Hematopoietic multipotent progenitor cell treated with erythropoietin and hydrocortisone succinate and interleukin-3 and kit ligand, for 8 days (in vitro differentiated cells): ENCODE measurements at places on chromosomes 13 and 19.

DNA sequence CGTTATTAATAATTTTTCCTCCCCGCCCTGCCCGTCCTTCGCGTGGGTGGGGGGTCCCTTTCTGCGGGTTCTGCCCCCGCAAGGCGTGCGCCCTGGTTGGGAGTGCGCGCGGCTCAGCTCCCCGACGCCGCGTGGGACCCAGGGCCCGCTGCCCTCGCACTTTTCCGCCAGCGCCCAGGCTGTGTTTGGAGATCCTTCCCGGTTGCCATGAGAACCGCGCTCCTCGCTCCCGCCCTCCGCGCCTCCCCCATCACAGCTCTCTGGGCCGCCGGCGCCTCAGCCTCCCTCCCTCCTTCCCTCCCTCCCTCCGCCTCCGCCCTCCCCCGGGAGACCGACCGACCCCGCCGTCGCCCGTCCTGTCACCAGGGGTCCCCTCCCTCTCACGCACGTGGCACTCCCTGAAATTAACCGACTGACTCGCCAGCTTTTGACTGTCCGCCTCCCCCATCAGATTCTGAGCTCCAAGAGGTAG lies 2.4 kb upstream of the SSBP4 start:
- peak; percentile 88 for DNase-seq

- DNase-seq = peak; percentile 76
Observed at GRCh38 chr19:8085598-8086408, 33.2 kb downstream of the CCL25 start.

GRCh38 chr19:46745521-46746280 lies at the start of gene FKRP:
Gene FKRP (plus strand): TSS chr19:46746057. CDS start chr19:46755451, 9,394 bp downstream.
- DNase-seq = no peak

DNA sequence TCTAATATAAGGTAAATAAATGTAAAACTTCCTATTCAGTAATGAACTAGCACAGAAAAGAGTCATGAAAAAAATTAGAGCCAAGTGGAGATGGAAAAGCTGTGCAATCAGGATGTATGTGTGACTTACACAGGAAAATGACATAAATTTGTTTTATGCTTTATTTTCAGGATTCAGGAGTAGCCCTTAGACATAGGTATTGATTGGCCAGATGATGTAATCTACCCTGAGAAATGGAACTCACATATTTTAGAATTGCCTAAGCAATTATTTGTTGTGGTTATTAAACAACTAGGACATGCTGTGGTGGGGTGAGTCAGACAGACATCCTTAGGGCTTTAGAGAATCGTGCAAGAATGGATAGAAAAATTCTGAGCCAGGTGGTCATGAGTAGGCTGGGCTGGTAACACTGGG lies 110.6 kb downstream of the PCDH9 start:
- DNase-seq = no peak

GRCh38 chr19:41521931-41522555 lies 53.9 kb upstream of the CEACAM21 start:
- no peak for DNase-seq

DNA sequence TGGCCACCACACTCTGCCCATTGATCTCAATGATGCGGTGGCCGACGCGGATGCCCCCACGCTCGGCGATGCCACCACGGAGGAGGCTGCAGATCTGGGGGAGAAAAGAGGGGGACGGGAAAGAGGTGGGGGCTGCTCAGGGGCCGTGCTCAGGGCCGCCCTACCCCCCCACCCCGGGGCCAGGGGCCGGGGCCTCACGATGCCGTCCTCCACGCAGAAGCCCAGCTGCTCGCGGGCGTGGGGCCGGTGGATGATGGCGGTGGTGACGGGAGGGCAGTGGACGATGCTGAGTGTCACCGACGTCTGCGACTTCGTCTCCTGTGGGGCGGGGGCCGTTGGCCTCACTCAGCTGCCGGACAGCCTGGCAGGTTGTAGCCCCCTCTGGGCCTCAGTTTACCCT lies 10.3 kb downstream of the APBA3 start:
- no peak for DNase-seq

DNA sequence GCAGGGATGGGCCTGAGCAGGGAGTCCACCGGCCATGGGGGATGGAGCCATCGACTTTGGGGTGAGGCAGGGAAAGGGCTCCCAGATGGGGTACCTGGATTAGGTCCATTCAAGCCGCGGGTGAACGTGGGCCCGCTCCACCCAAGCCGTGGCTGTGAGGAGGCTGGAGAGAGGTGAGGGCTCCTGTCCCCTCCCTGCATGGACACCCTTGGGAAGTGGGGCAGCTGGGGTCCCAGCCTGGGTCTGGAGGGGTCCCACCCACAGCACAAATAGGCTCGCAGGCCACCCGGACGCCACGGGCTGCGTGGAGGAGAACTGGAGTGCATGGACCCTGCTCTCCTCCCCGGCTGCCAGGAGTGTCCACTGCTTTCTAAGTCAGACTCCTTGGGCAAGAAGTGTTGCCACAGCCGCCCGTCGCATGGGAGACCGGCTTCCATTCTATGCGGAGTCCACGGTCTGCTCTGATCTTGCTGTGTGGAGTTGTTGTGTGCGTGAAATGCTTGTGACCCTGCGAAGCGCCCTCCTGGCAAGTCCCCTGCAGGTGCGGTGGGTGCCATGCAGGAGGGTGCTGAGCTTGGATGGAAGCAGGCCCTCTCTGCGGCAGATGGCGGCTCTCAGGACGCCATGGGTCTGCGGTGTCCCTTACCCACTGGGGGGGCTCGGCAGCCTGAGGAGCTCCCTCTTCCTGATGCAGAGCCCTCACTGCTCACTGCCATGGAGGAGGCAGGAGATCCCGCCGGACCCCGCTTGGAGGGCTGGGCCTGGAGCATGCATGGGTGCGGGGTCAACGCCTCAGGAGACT lies 2.0 kb downstream of the DAZAP1 start:
- no peak for DNase-seq

DNA sequence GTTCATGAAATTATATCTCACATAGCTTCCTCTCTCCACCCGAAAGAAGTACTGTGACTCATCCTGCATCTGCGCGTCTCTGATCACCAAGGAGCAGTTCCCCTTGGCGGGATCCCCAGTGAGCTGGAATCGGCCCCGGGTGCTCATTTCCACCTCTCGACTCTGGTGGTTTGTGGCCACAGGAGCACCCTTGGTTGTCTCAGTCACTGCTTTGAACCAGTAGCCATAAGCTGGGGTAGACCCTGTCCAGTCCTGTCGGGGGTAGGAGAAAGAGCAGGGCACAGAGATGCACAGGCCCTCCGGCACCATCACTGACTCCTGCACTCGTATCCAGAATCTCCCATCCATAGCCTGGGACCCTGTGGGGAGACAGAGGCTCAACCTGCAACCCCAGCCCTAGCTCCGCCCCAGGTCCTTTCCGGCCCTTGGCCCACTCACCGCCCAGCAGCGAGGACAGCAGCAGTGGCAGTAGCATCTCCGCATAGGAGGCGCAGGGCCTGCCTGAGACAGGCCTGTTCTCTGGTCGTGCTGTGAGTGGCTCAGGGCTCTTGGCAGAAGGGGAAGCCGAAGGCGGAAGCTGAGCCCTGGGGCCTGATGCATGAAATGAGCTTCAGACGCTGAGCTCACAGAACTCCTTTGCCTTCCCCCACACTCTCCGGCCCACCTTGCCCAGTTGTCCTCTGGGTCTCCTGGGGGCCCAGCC lies at the start of gene SIGLEC10:
Gene SIGLEC10, minus strand, starts transcription at position 536 of the 703 bp plus-strand sequence. Its CDS starts 61 bp downstream, at position 475.
- DNase-seq = peak; percentile 38

GRCh38 chr13:66128692-66129269 lies 1101.4 kb downstream of the PCDH9 start:
- no peak for DNase-seq

GRCh38 chr19:1746401-1747284 lies 6.7 kb upstream of the ONECUT3 start:
- DNase-seq = no peak

GRCh38 chr13:46507981-46508380 lies 45.0 kb upstream of the LRCH1 start:
- no peak for DNase-seq

GRCh38 chr13:80339563-80339911 lies 1.4 kb downstream of the SPRY2 start:
- DNase-seq = peak; percentile 16

- no peak for DNase-seq
Observed at GRCh38 chr13:85700906-85701305, 98.3 kb downstream of the SLITRK6 start.

- DNase-seq = no peak
Observed at GRCh38 chr13:31638577-31638976, 100.7 kb upstream of the RXFP2 start.

DNA sequence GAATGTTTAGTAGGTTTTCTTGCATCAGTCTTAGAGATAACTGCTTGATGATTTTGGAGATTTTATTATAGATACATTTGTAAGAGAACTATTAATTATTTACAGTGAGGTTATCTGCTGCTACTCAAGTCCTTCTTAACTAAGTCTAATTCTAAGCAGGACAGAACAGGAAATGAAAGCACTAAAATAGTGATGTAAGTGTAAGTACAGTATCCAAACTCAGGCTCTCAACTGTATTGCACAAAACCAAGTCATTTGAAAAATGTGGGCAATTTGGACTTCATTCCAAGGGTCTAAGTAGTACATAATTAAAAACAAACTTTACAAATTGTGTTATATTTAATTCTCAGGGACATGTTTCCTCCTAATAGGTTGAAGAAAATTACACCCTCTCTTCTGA lies 417.1 kb downstream of the ITGBL1 start:
- DNase-seq = no peak

GRCh38 chr19:48868114-48868886 lies at the start of gene PLEKHA4:
Gene PLEKHA4 (minus strand): TSS chr19:48868617. CDS start chr19:48867620, 997 bp downstream.
- no peak for DNase-seq

DNA sequence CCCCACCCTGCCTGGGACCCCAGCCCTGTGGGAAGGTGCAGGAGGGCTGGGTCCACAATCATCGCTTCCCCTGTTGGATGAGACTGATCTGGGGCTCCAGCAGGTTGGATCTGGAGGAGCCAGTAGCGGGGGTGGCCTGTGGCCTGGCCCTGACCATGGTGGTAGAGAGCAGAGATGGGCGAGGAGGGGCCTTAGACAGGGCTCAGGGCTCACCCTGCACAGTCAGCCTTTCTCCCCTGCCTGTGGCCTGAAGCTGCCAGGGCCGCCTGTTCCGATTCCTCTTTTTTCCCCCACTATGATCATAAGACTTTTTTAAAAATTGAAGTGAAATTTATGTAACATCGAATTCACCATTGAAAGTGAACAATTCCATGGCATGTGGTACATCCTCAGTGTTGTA lies 18.2 kb downstream of the SIN3B start:
- no peak for DNase-seq

GRCh38 chr13:98433654-98434053 lies 143.3 kb downstream of the STK24 start:
- no peak for DNase-seq

GRCh38 chr19:31533114-31533513 lies 183.9 kb upstream of the TSHZ3 start:
- DNase-seq = no peak

- no peak for DNase-seq
Observed at GRCh38 chr19:1980091-1980808, 35.3 kb downstream of the BTBD2 start.

GRCh38 chr13:45875951-45876350 lies 24.4 kb upstream of the SIAH3 start:
- no peak for DNase-seq

DNA sequence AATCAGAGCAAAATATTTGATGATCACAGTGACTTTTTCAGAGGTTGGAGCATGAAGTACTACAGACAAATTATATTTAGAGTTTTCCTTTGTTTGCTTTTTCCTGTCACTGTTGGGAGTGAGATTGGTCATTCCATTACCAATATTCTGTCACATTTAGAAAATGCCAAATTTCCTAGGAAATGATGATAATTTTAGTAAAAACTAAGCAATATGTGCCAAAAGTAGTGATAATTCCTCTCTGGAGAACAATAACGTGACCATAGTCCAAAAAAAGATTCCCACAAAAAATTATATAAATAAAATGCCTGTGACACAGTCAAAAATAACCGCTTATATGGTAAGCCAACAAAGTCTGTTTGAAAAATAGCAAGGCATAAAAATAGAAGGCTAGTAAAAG lies 2719.4 kb downstream of the PCDH9 start:
- DNase-seq = no peak

DNA sequence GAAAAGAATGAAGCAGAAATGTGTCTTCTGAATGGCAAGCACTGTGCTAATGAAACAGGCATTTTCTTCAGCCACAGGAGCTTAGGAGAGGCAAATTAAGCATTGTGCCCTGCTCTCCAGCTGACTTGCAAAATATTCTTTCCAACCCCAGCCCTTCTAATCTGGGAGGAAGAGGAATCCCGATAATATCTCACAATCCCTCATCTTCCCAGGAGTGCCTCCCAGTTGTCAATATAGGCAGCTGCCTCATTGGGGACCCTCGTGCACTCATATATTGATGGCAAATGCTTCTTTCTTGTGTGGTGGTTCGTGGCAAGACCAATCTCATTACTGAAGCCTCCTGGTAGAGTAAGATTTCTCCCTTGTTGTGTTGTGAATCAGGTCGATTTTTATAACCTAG lies 299.0 kb downstream of the COG6 start:
- DNase-seq = no peak

- DNase-seq = no peak
Observed at GRCh38 chr13:37209621-37210580, 104.4 kb upstream of the CSNK1A1L start.

DNA sequence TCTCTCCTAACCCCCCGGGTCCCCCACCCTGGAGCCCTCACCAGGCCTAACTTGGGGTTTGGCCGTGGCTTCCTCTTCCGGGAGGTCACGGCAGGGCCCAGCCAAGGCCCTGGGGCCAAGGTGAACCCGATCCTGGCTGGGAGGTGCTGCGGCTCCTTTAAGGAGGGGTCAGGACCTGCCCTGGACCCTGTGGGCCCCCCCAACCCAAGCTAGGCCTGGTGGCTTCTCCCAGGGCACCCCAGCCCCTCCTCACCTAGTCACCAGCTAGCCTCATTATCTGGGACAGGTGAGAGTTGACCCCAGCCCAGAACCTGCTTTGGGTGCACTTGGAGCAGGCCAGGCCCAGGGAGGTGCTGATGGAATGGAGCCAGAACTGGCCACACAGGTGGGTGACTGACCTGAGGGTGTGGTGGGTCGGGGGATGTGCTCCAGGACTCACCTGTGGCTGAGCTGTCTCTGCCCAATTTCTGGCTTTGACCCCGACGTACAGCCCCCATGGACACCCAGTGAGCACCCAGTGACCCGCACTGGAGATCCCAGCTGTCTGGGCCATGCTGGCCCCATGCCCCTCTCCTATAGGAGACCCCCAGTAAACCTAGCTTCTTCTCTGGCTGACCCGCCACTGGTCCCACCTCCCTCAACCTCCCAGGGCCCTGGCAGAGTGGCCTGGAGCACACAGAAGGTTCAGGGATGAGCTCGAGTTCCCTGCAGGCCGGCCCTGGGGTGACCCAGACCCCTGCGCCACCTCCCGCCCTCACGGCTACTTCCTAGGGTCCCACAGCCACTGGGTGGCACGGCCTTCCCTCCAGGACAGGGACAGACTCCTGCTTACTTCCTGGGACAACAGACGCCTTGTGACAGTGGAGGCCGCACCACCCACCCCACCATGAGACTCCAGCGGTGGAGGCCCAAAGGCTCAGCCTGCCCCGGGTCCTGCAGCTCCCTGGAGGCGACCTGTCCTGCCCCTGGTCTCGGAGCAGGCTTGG lies 6.7 kb upstream of the MKNK2 start:
- no peak for DNase-seq

DNA sequence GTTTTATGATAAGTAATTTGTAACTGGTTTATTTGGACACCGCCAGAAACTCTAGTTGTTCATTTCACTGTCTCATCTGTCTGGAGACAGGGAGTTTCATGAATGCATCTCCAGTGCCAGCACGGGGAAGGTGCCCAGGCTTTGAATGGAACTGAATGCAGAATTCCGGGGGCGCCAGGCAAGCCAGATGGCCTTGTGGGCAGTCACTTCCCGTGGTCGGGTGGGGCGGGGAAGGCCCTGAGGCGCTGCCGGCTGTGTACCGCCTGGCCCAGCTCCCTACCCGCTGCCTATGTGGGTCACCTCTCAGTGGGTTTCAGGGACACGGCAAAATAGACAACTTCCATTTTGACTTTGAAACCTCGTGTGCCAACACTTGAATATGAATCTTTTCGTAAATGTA lies 28.8 kb upstream of the MCF2L start:
- DNase-seq = no peak
